ENCODE measurements at places on chromosomes 16 and 17.

DNA sequence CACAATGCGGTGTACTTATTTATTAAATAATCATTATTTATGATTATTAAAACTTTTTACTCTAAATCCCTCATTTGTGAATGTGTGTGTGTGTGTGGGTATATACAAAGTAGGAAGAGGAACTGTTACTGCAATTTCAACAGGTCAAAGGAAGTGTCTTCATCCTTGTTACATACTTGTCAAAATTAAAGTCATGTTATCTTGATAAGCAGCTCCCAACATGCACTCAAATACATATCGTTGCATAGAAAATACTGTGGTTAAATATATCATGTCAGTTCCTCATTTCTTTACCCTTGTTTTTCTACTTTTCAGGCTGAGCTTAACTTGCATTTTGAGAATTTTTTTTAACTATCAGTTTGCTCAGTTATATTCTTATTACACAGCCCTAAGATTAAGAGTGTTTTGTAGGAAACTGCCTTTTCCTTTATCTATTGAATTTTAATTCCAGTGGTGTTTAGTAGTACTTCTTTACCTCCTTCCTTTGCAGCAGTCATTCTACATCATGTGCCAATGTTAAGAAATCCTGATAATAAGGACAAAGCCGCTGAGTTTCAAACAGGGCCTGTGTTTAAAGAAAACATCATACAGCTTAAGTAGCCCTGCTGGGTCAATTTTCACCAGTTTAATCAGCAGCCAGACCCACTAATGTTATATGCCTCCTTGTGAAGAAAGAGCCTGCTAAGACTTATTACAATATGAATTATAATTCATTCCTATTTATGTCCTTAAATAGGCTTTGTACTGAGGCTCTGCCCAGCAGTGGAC, 7.2 kb downstream of the EFCAB5 start:
- DNase-seq, result no peak

- no peak for DNase-seq
These were observed 365.6 kb downstream of the GRIN2A start for GRCh38 chr16:9816644-9817043.

GRCh38 chr17:31537565-31538011, 146.1 kb downstream of the RAB11FIP4 start:
- no peak for DNase-seq

DNA sequence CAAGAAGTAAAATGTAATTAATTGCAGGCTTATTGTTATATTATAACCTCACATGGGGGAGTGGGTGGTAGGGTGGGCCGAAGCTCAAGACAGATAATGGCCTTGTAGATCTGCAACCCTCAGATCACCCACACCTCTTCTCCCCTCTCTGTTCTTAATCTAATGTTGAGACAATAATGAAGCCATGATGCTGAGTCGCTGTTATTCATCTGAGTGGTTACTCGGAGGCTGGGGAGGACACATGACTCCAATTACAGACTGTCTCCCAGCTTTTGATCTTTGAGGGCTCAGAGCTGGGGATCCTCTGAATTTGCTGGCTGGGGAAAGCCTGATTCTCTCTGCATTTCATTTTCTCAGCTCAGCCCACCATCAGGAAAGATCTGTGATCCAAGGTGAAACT, 275.3 kb downstream of the SHISA9 start:
- no peak for DNase-seq

DNA sequence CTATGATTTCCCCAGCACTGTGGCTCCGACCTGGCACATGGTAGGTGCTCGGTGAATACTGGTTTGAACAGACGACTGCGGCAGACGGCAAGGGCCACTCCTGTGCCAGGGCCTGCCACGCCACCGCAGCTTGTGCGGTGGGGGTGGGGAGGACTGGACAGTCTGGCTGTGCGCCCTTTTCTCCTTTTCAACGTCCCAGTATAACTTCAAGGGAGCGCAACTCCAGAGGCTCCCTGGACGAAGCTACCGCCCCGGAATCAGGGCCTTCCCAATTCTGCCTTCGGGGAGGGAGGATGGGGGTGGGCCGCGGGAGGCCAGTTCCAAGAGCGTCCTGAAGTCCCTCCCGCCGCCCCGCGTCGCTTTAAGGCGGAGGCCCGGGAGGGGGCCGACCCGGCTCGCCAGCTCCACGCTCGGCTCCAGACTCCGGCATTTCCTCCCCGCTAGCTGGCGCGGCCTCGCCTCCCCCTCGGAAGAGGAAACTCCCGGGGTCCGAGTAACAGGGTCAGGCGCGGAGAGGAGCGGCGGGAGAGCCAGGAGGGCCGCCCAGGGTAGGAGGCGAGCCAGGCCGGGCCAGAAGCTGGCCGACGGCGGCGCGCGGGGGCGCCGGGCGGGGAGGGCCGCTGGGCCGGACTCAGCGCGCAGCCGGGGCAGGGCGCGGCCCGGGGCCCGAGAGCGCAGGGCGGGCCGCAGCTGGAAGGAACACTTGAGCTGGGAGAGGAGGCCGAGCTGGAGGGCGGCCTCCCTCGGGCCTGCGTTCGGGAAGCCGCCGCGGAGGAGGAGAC, at the start of gene ITPRIPL2:
TSS of gene ITPRIPL2 (plus strand) at position 388 of the 782 bp plus-strand sequence. CDS start 498 bp downstream, outside the sequence.
- DNase-seq, result peak; percentile 29

DNA sequence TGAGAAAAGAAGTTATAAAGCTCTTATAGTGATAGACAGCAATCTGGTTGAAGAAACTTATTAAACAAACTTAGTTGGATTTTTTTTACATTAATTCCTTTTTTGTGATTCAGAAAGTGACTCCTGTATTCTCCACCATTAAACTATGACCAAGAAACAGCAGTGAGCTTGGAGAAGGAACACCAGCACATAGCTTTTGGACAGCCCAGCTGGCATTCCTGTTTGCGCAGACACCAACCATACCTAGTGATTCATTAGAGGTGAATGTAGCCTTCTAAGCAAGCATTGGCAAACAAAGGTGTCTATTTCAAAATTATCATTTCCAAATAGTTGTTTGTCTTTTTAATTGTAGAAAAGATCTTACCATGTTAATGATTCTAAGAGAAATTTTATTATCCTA, 94.4 kb downstream of the STXBP4 start:
- DNase-seq, result no peak

DNA sequence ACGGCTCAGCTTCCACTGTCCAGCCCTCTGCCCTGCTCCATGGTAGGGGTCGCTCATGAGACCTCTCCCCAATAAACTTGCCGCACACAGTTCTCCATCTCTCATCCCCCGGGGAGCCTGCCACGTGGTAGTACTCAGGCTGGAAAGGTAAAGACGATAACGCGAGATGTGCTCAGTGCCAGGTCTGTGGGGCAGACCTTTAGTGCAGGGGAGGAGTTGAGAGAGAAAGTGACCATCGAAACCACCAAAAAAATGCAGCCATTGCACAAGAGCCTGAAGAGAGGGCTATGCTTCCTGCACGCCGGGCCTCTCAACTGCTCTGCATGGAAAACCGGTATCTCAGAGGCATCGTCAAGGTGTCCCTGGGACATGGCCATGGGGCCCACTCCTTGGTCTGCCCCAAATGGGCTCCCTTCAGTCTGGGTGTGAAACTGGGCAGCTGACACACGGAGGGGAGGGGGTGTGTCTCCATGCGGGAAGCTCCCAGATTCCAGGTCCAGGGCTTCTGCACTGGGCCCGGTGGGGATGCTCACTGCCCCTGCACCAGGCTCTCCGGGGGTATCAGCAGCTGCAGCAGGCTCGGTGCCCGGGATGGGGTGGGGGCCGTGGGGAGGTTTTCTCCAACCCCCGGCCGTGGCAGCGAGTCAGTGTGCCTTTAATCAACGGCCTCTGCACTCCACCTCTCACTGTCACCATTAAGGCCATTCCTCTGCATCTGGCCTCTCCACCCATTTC, 4.7 kb upstream of the AANAT start:
- no peak for DNase-seq

DNA sequence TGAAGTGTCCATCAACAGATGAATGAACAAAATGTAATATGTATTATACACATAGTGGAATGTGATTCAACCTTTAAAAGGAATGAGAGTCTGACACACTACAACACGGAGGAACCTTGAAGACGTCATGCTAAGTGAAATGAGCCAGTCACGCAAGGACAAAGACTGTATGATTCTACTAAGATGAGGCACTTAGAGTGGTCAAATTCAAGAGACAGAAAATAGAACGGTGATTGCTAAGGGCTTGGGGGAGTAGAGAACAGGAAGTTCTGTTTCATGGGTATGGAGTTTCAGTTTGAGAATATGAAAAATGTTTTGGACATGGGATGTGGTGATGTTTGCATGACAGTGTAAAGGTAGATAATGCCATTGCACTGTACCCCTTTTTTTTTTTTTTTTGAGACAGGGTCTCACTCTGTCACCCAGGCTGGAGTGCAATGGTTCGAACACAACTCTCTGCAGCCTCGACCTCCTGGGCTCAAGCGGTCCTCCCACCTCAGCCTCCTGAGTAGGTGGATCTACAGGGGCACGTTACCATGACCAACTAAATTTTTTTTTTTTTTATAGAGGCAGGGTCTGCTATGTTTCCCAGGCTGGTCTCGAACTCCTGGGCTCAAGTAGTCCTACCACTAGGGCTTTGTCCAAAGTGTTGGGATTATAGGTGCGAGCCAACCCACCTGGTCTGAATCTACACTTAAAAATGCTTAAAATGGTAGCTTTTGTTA, 2.9 kb upstream of the CCDC102A start:
- no peak for DNase-seq

DNA sequence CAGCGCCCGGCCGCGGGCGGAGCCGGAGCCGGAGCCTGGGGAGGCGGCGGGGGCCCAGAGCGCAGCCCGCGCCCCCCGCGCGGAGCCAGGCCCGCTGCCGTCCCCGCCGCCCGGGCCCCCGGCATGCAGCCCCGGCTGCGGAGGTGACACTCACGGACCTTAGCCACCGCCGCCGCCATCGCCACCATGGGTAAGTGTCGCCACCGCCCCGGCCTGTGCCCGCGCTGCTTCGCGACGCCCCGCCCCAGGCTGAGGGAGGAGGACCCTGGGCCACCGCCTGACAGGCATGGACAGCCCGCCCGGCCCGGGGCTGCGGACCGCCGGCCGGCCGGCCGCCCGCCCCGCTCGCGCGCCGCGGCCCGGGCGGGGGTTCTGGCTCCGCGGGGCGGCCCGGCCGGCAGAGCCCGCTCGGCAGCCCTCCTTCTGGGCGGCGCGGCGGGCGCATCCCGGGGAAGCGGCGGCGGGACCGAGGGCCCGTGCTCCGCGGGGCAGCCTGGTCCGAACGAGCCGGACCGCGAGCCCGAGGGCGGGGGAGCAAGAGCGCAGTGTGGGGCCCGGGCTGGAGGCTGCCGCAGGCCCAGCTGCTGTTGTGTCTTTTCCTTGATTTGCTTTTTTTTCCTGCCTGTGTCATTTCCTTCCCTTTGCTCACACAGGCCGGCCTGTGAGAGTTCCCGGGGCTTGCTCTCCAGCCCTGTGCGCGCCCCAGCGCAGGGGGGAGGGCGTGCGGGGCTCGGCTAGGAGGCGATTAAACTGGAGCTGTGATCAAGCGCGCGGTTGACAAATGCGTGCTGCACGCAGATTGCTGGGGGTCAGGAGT, 565 bp downstream of the MAP3K3 start:
- DNase-seq, result peak; percentile 63

DNA sequence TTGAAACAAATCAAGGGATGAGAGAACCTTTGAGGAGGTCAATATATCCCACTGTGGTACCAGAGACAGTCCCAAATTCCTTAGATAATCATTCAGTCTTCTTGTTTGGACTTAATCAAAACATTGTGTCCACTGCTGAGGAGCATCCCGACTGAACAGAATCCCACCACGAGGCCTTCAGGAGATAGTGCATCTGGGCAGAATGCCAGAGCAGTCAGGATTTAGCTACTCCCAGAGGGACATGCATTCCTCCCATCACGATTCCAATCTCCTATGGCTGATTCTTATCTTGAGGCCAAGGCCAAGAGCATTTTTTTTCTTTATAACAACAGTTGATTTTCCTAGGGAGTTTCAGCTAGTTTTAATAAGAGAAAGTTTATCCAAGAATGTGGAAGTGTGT, 87.4 kb upstream of the COX10 start:
- DNase-seq, result no peak

- no peak for DNase-seq
These were observed 5.4 kb downstream of the CLUH start for GRCh38 chr17:2705888-2706795.

DNA sequence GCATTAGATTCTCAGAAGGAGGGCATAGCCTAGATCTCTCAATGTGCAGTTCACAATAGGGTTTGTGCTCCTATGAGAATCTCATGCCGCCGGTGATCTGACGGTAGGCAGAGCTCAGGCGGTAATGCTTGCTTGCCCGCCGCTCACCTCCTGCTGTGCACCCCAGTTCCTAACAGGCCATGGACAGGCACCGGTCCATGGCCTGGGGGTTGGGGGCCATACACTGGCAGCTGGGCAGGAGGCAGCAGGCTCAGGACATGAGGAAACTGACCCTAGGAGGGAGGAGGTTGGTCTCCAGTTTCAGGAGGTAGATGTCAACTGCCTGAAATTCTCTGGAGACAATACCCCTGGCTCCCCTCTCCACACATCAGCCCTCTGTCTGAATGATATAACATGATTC, 245.0 kb upstream of the CACNG5 start:
- no peak for DNase-seq

- DNase-seq, result no peak
These were observed 75.2 kb downstream of the CDRT15 start for GRCh38 chr17:14161419-14161818.

- no peak for DNase-seq
These were observed 14.5 kb upstream of the PPM1E start for GRCh38 chr17:58741121-58741625.

- DNase-seq, result peak; percentile 96
These were observed 1.4 kb upstream of the MATCAP1 start for GRCh38 chr16:67184995-67185650.

DNA sequence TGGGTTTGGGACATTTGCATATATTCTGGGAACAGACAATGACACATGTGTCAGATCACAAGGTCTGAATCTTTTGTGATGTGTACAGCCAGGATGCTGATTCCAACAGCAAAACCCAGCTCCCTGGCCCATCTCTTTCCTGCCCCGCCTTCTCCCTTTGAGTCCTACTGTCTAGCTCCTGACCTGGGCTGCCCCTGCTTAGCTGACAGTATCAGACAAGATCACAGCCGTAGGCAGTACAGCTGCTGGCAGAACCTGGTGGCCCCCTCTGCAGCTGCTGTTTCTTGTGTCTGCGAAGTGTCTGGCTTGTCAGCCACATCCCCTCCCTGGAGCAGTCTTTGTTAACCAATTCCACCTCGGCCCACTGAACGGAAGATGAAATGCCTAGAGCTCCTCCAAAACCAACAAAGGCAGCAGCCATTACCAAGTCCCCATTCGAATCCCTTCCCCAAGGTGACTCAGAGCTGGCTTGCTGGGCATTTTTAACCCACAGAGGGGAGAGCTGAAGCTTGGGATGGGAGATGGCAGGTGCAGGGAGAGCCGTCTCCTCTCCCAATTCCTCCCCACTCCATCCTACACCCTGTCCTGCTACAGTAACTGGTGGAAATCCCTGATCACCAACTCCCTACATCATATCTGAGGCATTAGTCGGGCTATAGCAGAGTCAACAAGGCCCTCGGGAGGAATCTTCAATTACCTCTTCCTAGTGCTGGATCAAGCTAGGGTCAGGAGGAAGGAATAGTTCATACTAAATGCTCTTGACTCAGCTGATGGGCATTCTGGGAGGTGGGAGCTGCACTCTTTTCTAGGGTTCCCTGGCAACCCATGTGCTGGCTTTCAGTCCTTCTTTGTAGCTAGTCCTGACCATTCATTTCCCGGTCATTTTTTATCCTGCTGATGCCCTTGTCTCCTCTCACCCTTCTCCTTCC, 5.8 kb downstream of the PIPOX start:
- no peak for DNase-seq

GRCh38 chr16:3431779-3432219, 11.5 kb downstream of the ZNF597 start:
- DNase-seq, result no peak

- DNase-seq, result no peak
These were observed 31.4 kb downstream of the ACTG1 start for GRCh38 chr17:81481073-81481799.

GRCh38 chr17:48457080-48457836, 27.2 kb upstream of the SKAP1 start:
- DNase-seq, result peak; percentile 62
